Endothelial cell of umbilical vein (primary cell): ENCODE measurements at places on chromosomes 4 and X.

GRCh38 chr4:99404595-99405287 lies 30.4 kb downstream of the ADH7 start:
- DNase-seq, result peak; percentile 29

DNA sequence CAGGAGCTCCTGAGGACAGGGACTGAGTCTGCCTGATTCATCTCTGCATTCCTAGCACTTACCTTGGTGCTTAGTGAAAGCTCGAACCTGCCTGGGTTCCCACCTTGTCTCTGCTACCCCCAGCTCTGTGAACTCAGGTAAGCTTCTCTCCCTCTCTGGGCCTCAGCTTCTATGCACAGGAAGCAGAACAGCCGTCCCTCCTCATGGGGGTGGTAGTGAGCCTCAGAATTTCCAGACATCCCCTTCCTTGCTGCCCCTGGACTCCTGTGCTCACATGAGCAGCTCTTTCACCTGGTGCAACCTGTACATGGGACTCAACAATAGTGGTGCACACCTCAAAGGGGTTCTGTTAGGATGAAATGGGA lies 50.8 kb downstream of the HTRA3 start:
- DNase-seq, result no peak

GRCh38 chrX:10855845-10856244 lies 235.5 kb upstream of the MID1 start:
- DNase-seq, result no peak

GRCh38 chr4:165921546-165921945 lies 48.5 kb downstream of the TLL1 start:
- DNase-seq, result no peak

- no peak for DNase-seq
These were observed 202.4 kb downstream of the CHIC2 start for GRCh38 chr4:53861856-53862610.

- DNase-seq, result no peak
These were observed 22.5 kb downstream of the LETM1 start for GRCh38 chr4:1833307-1834046.

DNA sequence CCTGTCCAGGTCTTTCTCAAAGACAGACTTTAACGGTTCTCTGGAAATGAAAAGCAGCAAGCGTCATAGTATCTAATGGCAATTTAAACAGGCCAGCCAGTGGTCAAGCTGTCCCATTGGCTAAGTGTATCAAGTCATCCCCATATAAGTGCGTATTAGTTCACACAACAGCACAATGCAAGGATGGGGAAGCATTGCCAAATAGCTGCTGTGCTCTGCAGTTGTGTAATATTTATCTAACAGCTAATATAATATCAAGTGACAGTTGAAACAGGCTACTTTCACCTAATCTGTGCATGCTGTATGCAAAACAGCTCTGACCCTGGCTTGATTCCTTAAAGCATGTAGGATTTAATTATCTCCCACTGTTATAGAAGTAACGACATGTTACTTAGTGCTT lies 134.8 kb upstream of the PPARGC1A start:
- DNase-seq, result no peak

- DNase-seq, result no peak
These were observed 589.9 kb downstream of the PCDH19 start for GRCh38 chrX:99820197-99820596.

DNA sequence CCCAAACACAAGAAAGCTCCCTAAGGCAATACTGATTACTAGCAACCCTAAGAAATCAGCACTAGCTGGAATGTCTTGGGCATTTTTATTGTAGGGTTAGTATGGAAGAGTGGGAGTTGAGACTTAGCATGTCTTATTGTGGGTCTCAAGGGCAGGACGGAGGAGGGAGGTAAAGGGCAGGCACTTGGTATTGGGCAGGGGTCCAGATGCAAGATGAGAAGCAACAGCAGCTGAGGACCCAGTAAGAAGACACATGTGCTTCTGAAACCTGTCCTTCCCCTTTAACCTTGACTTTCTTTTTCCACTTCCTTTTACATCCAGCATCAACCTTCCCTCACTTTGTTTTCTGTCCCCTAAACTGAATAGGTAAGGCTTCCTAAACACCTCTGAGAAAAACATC lies 37.4 kb downstream of the LARP7 start:
- DNase-seq, result no peak

GRCh38 chr4:40243386-40243948 lies 46.6 kb downstream of the RHOH start:
- DNase-seq, result no peak

- DNase-seq, result no peak
These were observed 82.1 kb downstream of the PPP1R2C start for GRCh38 chrX:42695800-42696358.

DNA sequence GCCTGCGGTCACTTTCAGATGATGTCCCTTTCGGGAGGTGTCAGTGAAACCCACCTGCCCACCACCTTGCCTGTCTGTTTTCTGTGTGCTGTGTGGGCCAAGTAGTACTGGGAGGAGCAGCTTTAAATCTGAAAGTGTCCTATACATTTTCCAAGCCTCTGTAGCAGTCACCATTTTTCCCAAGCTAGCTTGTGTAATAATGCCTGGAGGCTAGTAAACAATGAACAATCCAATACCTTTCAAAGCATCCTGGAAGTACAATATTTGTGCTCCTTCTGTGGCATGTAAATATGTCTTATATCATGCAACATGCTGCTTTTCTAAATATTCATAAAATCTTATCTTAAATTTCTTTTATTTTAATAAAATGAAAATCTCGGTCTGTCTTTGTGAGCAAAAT lies 111.6 kb upstream of the C1GALT1C1 start:
- DNase-seq, result no peak

DNA sequence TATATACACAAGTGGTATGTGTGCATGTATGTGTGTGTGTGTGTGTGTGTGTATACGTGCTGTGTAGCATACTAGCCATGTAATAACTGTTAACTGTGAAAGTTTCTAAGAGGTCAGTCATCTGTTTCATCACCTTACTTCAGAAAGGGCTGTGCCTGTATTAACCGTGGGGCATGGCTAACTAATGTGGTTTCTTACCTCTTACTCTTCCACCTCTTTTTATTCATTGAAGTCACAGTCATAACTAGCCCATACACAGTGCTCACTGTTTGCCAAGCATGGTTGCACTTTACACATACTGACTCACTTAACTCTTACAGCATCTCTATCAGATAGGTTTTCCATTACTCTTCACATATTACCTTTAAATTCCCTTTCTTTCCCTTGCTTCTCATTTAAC lies 23.7 kb upstream of the LRAT start:
- no peak for DNase-seq

DNA sequence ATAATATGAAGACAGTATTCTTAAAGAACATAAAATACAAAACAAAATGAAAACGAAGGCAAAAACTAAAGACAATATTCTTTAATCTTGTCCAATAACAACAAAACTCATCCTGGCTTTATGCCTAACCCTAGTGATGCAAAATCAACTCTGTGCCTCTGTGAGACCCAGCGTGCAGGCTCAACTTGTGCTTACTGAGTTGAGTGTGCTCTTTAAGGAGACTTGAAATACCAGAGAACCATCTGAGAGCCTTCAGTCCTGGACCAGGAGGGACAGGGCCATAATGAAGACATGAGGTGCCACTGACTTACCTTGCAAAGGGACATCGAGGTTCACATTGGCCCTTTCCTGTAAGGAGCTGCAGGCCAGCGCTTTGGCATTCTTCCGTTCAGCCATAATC lies 77.1 kb downstream of the NSUN7 start:
- DNase-seq, result no peak

GRCh38 chr4:41507291-41507947 lies 30.5 kb upstream of the LIMCH1 start:
- DNase-seq, result no peak

DNA sequence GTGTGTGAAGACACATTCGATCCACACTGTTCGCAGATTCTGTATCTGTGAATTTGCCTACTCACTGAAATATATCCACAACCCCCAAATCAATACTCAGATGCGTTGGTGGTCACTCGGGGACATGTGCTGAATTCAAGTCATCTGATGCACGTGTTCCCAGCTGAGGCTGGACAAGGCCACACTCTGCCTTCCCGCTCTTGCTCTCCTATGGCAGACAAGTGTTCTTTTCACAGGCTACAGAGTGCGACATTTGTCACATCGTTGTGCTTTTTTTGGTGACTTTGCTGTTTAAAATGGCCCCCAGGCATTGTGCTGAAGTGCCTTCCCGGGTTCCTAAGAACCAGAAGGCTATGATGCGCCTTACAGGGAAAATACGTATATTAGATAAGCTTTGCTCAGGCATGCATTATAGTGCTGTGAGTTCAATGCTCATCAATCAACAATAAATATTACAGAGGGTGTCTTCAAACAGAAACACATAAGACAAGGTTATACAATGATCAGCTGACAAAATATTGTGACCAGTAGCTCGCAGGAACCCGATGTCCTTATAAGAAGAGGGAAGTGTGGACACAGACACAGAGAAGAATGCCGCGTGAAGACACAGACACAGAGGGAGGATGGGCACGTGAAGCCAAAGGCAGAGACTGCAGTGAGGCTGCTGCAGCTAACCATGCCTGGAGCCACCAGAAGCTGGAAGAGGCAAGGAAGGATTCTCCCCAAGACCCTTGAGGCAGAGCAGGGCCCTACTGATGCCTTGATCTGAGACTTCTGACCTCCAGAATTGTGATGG lies 42.0 kb downstream of the IRF2 start:
- no peak for DNase-seq

DNA sequence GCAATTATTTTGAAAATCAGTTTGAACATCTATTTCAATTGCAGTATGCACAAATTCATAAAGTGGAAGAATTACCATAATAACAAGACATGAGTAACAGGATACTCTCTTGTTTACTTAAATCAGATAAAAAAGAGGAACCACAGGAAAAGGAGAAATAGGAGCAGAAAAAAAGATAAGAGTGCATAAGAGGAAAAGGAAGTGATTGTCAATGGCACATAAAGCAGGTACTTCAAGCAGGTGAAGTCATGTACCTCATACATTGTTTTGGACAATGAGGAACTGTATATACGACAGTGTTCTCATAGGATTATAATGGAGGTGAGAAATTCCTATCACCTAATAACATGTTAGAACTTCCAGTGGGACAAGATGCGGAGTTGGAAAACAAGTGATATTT lies 334.5 kb upstream of the PCDH7 start:
- DNase-seq, result peak; percentile 20

DNA sequence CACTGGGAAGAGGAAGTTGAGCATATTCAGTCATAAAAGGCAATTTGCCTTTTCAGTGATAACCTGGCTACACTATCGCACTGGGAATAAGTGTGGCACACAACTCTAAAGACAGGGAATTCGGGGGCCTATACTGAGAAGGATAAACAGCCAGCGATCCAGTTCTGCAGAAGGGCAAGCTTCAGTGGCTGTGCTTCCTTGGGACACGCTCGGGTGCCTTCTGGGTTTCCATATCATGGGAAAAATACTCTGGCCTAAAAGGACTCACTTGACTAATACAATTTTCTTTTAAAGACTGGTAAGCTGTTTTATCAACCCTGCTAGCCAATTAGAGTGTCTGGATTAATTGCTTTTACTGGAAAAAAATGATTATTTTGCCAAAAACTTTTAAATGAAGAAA lies 58.5 kb downstream of the TENM3 start:
- no peak for DNase-seq
